ENCODE measurements at places on chromosomes 11 and 22.

GRCh38 chr11:44940404-44940803 lies 10.3 kb downstream of the TP53I11 start:
- H3K4me3 ChIP-seq: no peak overlapping the region
- no peak for DNase-seq
- no peak overlapping the region for H3K27ac ChIP-seq

DNA sequence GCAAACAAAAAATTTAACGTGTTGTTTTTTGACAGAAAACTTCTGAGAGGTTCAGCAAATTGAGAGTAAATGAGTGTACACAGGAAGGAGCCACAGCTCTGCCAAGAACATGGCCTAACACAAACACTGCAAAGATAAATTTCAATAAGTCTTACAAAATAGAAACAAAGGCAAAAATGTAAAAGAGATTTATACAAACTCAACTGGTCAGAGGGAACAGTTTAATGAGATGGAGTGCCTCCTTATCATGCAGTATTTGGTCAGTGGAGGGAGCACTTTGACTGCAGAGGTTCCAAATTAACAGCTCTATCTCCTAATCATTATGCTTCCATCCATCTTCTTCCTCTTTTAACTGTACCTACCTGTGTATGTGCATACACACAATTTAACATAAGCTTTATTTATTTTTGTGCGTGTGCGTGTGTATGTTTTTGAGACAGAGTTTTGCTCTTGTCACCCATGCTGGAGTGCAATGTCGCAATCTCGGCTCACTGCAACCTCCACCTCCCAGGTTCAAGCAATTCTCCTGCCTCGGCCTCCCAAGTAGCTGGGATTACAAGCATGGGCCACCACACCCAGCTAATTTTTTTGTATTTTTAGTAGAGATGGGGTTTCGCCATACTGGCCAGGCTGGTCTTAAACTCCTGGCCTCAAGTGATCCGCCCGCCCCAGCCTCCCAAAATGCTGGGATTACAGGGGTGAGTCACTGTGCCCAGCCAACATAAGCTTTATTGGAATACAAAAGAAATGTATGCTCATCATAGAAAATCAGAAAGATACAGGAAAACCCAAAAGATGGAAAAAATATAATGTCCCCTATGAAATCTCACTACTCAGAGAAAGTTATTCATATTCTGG lies 111.9 kb downstream of the MRTFA start:
- H3K4me3 ChIP-seq: no peak overlapping the region
- no peaks in the 10 kb centered on the region for H3K4me1 ChIP-seq
- no peak for DNase-seq
- H3K27ac ChIP-seq: no peak overlapping the region
- H3K36me3 ChIP-seq: no peaks in the 10 kb centered on the region

- no peak overlapping the region for H3K4me3 ChIP-seq
- DNase-seq: peak; percentile 72
- H3K27ac ChIP-seq: no peak overlapping the region
- peaks cover 8% of the 10 kb centered on the region for H3K4me1 ChIP-seq
- H3K27me3 ChIP-seq: no peaks in the 10 kb centered on the region
Observed at GRCh38 chr11:69670158-69670845, 4.9 kb downstream of the LTO1 start.

- no peak for DNase-seq
- no peak overlapping the region for H3K27ac ChIP-seq
- H3K36me3 ChIP-seq: no peaks in the 10 kb centered on the region
- H3K4me3 ChIP-seq: no peak overlapping the region
- no peaks in the 10 kb centered on the region for H3K27me3 ChIP-seq
Observed at GRCh38 chr11:133263332-133263731, 269.0 kb downstream of the OPCML start.

DNA sequence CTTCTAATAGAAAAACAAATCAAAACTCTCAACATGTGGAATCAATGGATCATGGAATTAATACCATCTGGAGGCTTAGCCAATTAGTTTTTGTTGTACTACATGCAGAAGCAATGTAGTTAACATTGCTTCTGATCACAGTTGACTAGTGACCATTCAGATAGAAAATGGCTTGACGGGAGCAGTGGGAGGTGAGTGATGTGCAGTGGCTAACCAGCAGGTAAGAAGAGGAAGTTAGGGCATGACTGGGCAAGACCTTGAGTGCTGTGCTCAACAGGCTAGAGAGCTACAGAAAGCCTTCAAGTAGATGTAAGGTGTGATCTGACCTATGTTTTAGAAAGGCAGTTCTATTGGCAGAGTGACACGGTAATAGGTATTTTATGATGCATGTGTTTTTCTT lies 60.7 kb upstream of the ALKBH3 start:
- H3K36me3 ChIP-seq: peaks cover 50% of the 10 kb centered on the region
- no peak overlapping the region for H3K27ac ChIP-seq
- DNase-seq: no peak
- no peaks in the 10 kb centered on the region for H3K4me1 ChIP-seq

GRCh38 chr22:46107753-46108563 lies 42.4 kb upstream of the PPARA start:
- H3K36me3 ChIP-seq: no peaks in the 10 kb centered on the region
- H3K27ac ChIP-seq: no peak overlapping the region
- peaks cover 5% of the 10 kb centered on the region for H3K4me1 ChIP-seq
- H3K27me3 ChIP-seq: peaks cover 86% of the 10 kb centered on the region

All from neuronal stem cell (in vitro differentiated cells).